ENCODE measurements at places on chromosomes 3 and 15. TPM values are rescaled to one million over a fixed set of nuclear protein-coding genes. Genes with fewer than 3 reads are reported as not detected.

Gene SLC22A13
- not detected for total RNA-seq

DNA sequence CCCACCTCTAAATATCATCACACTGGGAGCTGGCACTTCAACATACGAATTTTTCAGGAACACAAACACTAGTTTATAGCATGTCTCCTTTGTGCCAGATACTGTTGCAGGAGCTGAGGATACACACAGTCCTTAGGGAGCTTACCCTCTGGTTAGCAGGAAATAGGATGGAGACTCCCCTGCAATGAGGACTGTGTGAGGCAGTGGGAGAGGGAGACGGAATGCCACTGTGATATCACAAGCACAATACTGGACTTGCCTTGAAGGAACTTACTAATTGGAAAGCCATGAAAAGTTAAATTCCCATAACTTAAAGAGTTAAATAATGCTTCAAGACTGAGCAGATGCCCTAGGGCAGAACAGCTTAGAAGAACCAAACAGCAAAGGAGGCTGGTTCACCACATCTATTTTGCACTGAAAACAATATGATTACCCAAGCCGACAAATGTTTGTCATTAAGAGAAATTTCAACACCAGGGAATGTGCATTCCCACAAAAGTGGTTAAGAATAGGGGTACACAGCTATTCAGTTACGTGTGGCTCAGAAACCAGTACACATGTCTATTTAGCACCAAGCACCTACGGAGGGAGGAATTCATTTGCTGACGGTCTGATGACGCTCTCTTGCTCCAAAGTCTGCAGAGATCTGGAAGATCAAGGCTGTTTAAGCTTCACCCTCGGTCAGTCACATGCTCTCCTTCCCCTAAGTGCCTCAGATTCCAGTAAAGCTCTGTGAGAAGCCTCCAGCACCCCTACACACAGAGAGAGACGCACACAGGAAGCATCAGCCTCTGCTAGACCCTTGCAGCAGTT lies 5.2 kb downstream of the TBC1D2B start:
- no peak for DNase-seq

- DNase-seq: no peak
Measured at GRCh38 chr3:121835465-121835801, 424 bp downstream of the EAF2 start.

Gene ILDR1
- not detected for total RNA-seq

Gene MASP1
- 4.6 TPM for total RNA-seq

- no peak for DNase-seq
Measured at GRCh38 chr3:98598492-98598891, 5.1 kb upstream of the CPOX start.

DNA sequence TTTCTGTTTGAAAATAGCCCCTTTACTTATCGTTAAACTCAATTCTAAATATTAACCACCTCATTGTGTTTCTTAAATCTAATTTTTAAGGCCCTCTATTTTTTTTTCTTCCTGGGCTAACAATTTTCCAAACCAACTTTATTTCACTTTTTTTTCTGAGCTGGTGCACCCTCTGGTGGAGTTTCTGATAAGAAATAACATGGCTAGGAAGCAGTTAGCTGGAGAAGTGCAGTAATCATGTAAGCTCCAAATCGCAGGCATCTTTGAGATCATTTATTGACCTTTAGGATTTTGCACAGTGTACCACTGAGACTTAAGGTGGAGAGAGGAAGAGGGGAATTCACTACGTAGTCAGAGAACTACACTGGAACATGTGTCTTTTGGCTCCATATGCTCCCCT lies 6.4 kb downstream of the TMEM207 start:
- DNase-seq: no peak

Gene P3H2
- 41.9 TPM for total RNA-seq

- no peak for DNase-seq
Measured at GRCh38 chr3:138471481-138471880, 37.1 kb downstream of the ESYT3 start.

- DNase-seq: no peak
Measured at GRCh38 chr15:80691575-80691974, 3.5 kb upstream of the ABHD17C start.

- no peak for DNase-seq
Measured at GRCh38 chr3:142118911-142119310, 30.4 kb downstream of the TFDP2 start.

Gene ANKRD63
- total RNA-seq: not detected

Gene RPP25
- 25.3 TPM for total RNA-seq

Gene C2CD4A
- total RNA-seq: 0.05 TPM

- no peak for DNase-seq
Measured at GRCh38 chr3:152574461-152575079, 260.4 kb upstream of the P2RY1 start.

DNA sequence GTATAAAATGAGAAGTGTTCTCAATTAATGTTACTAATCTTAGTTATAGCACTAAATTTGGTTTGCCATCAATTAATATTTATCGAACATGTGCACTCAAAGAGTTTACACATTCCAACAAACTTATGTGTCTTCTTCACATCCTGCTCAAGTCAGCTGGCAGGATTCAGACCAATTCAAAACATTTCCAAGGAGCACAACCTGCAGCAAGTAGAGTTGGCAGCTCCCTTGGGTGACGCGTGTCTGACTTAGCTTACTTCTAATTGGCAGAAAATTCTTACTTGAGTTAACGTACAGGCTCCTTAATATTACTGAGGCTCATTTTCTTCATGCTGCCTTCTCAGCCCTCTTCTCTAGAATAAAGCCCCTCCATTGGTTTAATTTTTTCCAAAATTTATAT lies 110.4 kb upstream of the PFN2 start:
- no peak for DNase-seq

DNA sequence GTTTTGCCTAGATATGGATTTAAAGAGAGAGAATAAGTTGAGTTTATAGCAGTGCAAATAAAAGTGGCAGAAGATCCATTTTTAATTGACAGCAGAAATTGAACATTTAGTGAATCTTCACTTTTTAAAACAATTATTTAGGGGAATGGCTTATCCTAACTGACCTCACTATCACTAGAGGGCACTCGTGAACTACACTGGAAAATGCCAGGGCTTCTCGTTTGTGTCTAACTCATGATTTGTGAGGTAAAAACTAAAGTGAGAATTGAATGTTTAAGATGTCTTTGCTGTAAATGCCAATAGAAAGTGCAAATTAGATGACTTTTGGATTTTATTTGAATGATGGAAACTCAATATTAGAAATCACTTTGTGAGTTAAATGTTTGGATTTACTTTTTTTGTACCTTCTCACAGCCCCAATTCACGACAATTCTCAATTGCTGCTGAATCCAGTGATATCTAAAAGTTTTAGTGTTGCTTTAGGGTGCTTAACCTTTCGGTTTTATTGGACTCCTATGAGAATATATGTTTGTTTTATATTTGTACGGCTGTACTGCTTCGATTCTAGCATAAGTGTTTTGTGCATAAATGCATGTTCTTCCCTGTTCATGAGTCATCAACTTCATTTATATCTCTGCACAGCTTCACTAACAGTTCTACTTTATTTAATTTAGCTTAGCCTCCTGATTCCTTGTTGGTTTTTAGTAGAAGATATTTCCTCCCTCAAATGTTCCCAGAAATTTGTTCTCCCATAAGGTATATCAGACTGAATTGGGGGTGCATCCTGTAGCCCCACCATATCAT lies 462.1 kb downstream of the MFSD1 start:
- no peak for DNase-seq

GRCh38 chr15:87881026-87881425 lies 375.5 kb downstream of the NTRK3 start:
- no peak for DNase-seq

- DNase-seq: no peak
Measured at GRCh38 chr3:134007819-134008218, 21.9 kb downstream of the SLCO2A1 start.

DNA sequence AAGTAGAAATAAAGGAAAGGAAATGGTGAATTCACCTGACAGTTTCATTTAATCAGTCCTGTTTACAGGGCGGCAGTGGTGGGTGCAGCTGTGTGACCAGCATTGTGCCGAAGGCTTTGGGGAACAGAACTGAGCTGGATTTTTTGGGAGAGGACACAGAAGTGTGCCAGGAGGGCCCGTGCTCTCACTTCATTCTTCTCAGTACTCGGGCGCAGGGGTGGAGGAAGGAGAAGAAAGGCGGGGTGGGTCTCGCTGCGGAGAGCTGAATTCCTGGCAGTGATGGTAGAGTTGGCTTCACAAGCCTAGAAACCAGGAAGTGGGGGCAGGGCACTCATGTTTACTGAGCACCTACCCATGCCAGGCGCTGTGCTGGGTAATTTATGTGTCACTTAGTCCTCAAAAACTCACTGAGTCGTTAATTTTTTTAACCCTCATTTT lies 64.6 kb downstream of the CRTC3 start:
- DNase-seq: peak; percentile 33

- no peak for DNase-seq
Measured at GRCh38 chr3:102826636-102827035, 391.8 kb downstream of the ZPLD1 start.

Gene TF
- 0.12 TPM for total RNA-seq

- no peak for DNase-seq
Measured at GRCh38 chr3:41159588-41160189, 39.6 kb upstream of the CTNNB1 start.

Gene SH3GL3
- total RNA-seq: not detected

DNA sequence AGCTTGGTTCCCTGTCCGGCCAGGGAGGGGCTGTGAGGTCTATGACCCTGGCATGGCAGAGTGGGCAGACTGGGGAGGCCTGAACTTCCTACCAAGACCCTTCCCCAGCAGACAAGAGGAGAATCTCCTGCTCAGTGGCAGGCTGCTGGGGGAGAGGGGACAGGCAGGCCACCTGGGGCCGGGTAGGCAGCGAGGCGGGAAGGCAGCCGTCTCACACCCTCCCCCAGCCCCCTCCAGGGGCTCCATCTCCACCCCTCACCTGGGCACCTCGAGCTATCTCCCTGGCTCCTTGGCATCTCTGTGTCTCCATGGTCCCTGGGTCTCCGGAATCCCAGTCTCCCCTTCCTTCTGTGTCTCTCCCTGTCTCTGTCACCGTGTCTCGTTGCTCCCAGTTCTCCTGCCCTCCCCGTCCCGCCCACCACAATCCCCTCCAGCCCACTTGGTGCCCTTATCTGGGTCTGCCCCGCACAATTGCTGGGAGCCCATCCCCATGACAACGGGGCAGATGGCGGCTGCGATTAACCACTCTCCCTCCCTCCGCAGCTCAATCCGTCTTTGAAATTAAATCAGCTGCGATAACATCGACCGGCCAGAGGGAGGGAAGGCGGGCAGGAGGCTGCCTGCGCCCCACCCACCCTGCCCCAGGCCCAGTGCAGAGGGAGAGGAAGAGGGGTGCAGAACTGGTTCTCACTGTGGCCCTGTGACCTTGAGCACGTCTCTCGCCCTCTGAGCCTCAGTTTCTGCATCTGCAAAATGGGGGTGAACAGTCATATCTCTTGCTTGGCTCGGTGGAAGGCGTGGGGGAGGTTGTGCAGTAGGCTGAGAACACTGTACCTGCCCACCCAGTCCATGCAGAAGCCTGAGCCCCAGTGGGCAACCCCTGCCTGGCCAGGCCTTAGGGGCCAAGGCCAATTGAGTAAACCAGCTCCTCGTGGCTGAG lies 9.6 kb downstream of the DNAJB8 start:
- no peak for DNase-seq

Gene PRSS50
- total RNA-seq: not detected

DNA sequence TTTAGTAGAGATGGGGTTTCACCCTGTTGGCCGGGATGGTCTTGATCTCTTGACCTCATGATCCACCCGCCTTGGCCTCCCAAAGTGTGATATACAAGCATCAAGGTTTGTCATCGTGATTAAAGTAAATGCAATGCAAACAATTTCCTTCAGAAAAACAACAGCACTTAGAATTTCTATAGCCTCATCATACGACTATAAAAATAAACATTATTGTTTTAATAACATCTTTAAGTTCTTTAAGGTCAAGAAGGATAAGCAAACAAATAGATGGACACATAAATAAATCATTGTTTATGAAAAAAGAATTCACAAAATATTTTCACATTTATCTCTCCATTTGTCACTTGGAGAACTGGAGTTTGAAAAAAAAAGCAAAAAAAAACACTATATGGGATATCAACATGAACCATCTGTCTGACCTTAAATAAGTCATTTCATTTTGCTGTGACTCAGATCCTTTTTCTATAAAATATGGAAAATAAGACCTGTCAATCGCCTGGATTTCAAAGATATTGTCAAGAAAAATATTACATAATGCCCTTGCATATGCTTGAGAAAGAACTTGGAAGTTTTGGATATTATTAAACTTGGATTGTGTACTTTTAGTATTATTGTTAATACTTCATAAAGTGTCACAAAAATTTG lies 642.0 kb upstream of the KCNMB2 start:
- peak; percentile 70 for DNase-seq

Gene CCR9
- total RNA-seq: not detected

DNA sequence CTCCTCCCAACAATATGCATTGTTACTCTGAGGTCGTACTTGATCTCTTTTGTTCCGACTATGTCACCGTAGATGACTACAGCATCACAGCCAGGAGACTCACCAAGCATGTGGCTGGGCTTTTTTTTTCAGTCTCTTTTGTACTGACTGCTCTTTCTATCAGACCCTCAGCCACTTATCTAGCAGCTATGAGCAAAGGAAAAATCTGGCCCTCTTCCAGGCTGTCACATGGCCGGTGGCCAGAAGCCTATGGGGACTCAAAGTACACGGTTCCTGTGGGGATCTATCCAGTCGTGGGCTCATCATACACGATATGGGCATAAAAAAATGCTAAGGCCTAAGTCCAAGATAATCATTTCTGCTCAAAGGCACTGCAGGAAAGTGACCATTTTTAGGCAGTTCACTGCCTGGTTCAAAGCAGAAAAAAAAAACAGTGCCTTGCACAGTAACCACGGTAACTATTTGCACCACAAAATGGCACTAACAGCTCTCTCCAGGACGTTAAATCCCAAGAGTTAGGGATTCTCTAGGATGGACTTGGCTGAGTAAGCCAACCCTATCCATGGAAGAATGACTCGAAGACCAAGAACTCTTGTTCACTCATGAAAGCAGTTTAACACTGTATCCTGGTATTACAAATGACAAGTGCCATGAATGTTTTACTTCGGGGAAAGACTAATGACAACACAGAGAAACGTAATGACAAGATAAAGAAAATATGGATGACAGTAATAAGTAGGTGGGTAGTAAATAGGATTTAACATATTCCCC lies 50.3 kb downstream of the SHQ1 start:
- DNase-seq: no peak

GRCh38 chr3:40576396-40576795 lies 51.6 kb downstream of the ZNF621 start:
- DNase-seq: no peak

Gene CD80
- total RNA-seq: not detected

GRCh38 chr3:14602804-14603644 lies 48.5 kb upstream of the CCDC174 start:
- DNase-seq: no peak

DNA sequence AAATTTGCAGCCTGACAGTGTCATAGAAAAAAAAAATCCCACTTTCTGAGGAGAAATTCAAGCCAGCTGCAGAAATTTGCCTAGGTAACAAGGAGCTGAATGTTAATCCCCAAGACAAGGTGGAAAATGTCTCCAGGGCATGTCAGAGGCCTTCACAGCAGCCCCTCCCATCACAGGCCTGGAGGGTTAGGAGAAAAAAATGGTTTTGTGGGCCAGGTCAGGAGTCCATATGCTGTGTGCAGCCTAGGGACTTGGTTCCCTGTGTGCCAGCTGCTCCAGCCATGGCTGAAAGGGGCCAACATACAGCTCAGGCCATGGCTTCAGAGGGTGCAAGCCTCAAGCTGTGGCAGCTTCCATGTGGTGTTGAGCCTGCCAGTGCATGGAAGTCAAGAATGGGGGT lies 11.2 kb downstream of the CD200R1 start:
- DNase-seq: no peak

- DNase-seq: no peak
Measured at GRCh38 chr15:93283854-93284253, 194.8 kb upstream of the RGMA start.

Gene KBTBD13
- total RNA-seq: not detected

GRCh38 chr3:136979204-136979603 lies 21.4 kb downstream of the IL20RB start:
- no peak for DNase-seq
